Activated CD4-positive, alpha-beta T cell treated with anti-CD3 and anti-CD28 coated beads, Interleukin-2, amount 50 U/mL, for 48 hours (primary cell): ENCODE measurements at places on chromosomes 4 and X.

DNA sequence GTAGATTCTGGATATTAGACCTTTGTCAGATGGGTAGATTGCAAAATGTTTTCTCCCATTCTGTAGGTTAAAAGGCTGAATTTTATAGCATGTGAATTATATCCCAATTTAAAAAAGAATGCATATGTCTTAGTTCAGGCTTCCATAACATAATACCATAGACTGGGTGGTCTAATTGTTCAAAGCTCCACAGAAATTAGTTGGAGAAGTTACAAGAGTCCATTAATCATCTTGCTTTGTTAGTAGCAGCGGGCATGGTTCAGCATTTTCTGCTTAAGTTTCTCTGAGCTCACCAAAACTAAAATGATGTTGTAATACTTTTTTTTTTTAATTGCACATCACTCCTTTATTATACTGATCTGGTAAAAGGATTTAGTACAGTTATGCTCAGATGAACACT is 1.8 kb downstream of the PGAM4 start:
- DNase-seq = no peak

- no peak for DNase-seq
Observed at GRCh38 chrX:37921758-37922157, 74.4 kb upstream of the DYNLT3 start.

DNA sequence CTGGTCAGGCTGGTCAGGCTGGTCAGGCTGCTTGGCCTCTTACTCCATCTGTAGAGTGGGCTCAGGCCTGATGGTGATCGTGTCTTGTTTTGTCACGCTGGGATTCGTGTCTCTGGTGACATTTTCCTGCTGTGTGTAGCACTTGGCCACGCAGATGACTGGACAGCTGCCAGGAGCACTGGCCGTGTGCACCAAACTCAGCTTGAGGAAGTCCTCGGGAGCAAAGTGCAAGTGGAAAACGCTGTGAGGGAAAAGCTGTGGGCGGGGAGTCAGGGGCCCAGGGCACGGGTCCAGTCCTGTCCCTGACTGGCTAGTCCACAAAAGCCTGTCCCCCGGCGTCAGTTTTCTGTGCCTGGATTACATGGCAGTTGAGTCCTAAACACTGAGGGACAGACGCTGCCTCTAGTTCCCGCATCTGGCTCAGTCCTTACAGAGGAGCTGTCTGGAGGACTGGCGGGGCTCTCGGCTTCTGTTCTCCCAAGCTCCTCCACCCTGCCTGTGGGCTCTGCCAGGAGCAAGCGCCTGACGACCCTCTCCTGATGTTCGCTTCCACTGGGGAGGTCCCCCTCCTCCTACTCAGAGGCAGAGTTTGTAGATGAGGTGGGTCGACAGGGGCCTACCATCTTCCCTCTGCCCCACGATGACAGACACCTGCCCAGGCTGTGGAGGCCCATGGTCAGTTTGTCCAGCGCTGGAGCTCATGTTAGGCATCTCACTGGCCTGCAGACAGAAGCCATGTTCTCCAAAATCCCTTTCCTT is 35.9 kb upstream of the GRPEL1 start:
- no peak for DNase-seq

DNA sequence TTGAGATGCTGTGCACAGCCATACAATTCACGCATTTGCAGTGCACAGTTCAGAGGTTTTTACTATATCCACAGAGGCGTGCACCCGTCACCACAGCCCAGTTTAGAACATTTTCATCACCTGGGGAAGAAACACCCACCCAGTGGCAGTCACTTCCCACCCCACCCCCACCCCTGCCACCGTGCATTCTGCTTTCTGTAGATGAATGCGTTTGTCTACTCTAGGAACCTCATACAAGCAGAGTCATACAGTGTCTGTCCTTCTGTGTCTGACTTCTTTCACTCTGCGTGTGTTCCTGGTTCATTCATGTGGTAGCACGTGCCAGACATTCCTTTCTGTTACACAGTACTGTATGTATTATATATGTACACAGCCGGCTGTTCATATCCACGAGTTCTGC is 122.8 kb downstream of the TBL1X start:
- no peak for DNase-seq

DNA sequence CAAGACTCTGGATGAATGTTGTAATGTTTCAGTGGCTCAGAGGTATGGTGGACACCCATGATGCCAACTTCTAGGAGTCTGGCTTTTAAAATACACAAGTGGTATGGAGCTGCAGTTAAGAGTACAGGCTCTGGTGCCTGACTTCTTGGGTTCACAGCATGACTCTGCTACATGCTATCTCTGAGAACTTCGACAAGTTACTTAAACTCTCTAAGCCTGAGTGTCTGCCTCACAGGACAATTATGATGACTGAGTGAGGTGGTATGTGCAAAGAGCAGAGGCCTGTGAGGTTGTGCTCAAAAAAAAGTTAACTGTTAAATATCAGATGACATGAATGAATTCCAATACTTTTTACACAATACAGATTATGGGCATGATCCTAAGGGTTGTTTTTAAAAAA is 90.9 kb upstream of the SRD5A3 start:
- DNase-seq = no peak

DNA sequence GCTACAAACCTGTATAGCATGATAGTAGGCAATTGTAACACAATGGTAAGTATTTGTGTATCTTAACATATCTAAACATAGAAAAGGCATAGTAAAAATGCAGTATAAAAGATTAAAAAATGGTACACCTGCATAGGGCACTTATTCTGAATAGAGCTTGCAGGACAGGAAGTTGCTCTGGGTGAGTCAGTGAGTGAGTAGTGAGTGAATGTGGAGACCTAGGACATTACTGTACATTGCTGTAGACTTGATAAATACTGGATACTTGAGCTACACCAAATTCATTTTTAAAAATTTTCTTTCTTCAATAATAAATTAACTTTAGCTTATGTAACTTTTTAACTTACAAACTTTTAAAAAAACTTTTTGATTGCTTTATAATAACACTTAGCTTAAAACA is 68.2 kb upstream of the MAML3 start:
- DNase-seq = no peak

DNA sequence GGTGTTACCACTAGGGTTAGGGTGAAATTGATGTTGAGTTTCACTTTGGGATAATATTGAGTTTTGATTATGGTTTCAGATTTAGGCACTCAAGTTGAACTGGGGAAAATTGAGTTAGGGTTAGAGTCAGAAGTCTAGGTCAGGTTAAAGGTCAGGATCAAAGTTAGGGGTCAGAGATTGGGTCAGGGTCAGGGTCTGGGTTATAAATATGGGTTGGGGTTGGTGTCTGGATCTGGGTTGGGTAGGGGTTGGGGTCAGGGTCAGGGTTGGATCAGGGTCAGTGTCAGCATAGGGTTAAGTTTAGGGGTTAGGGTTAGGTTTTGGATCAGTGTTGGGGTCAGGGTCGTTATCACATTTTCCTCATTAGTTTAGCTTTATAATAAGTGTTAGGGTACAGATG is 42.7 kb upstream of the IL9R start:
- DNase-seq = no peak

GRCh38 chrX:137565921-137566745 is at the start of gene ZIC3:
Gene ZIC3 (plus strand): TSS chrX:137566127. CDS start chrX:137566692, 565 bp downstream.
- DNase-seq = no peak

- no peak for DNase-seq
Observed at GRCh38 chr4:73707918-73708577, 32.3 kb upstream of the CXCL8 start.

GRCh38 chr4:105923497-105924238 is 28.4 kb downstream of the NPNT start:
- no peak for DNase-seq

DNA sequence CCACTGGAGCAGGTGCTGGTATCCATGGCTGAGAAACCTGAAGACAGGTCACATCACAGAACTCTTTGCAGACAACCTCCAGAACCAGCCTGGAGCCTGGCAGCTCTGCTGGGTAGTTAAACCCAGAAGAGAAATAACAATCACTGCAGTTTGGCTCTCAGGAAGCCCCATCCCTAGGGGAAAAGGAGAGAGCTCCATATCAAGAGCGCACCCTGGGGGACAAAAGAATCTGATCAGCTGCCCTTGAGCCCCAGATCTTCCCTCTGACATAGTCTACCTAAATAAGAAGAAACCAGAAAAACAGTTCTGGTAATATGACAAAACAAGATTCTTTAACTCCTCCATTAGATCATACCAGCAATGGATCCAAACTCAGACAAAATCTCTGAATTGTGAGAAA is 823.2 kb upstream of the FRG1 start:
- DNase-seq = no peak

GRCh38 chrX:152897222-152898131 is at the start of gene ZNF185:
Gene ZNF185 (plus strand): TSS chrX:152898067. CDS start chrX:152914490, 16,423 bp downstream.
- peak; percentile 2 for DNase-seq

DNA sequence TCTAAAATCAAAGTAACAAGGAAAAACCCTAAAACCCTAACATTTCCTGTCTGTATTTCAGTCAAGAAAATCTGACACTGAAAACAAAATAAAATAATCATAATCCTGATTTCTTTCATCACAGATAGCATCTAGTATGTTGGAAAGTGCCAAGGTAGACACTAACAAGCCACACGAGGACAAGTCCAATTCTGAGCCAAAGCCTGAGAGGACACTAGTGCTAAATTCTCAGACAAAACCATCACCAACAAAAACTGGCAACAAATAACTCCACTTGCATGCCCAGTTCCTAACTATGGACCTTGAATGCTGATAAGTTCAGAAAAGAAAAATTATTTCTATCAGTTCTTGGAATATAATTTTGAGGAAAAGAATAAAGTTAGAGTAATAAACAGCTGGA is 113.7 kb downstream of the MANBA start:
- DNase-seq = no peak
